Hematopoietic multipotent progenitor cell (in vitro differentiated cells): ENCODE measurements at places on chromosomes 13 and 19.

DNA sequence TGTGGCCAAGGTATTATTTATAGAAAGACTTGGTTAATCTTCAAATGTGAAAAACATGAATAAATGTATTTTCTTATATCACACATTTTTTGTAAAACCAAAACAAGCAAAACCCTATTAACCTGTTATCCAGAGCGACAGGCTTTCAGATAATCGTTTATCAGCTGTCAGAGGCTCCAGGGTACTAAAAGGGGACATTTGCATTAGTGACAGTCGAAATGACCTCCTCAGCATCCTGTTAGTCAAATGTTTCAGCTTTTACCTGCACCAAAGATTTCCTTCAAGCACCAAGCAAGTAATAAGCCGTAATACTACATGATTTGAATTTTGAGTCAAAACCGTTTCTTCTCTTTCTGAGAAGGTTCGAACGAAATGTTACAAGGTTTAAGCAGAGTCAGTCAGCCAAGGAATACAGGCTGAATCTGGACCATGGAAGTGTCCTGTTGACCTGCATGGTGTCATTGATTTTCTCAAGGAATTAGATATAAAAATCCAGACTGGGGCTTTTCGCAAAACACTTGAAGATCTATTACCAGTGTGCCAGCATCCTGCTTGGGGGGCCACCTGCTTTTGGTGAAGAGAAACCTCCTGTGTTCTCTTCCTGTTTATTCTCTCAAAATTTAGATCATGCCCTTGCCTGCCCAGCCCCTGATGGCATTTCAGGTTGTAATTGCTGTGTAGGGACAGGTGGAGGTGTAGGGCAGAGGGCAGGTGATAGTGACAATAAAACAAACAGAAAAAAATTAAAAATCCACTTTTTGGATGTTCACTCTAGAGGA is 11.3 kb upstream of the RFC3 start:
- DNase-seq: no peak

DNA sequence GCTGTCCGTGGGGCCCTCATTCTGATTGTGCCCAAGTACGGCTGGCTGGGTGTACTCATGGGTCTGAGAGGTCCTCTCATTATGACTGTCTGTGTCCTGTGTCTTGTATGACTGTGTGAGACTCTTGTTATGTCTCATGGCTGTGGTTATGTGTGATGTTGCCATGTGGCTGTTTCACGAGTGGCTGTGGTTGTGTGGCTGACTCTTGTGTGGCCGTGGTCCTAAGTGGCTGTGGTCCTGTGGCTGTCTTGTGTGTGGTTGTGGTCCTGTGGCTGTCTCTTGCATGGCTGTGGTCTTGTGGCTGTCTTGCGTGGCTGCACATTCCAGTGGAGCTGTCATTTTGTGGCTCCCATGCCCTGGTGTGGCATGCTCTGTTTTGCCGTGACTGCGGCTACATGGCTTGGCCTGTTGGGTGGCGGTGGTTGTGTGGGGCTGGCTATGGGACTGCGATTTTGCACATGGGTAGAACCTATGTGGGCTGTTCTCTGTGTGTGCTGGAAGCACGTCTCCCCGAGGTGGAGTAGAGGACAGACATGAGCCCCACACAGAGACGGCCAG is 2.5 kb downstream of the LYL1 start:
- peak; percentile 72 for DNase-seq

- peak; percentile 27 for DNase-seq
Measured at GRCh38 chr19:29878973-29879654, 62.9 kb upstream of the URI1 start.

DNA sequence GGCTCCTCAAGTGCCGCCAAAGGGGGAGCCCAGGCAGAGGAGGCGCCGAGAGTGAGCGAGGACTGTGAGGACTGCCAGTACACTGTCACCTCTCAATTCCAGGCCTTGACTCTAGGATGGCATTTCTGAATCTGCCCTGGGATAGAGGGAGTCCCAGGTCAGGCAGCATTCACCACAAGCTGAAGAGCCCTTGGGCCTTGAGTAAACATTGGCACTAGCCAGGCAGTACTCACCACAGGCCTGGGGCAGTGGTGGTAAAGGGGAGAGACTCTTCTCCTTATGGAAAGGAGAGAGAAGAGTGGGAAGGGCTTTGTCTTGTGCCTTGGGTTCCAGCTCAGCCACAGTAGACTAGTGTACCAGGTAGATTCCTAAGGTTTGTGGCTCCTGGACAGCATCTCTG is 39.7 kb upstream of the HTR2A start:
- no peak for DNase-seq

DNA sequence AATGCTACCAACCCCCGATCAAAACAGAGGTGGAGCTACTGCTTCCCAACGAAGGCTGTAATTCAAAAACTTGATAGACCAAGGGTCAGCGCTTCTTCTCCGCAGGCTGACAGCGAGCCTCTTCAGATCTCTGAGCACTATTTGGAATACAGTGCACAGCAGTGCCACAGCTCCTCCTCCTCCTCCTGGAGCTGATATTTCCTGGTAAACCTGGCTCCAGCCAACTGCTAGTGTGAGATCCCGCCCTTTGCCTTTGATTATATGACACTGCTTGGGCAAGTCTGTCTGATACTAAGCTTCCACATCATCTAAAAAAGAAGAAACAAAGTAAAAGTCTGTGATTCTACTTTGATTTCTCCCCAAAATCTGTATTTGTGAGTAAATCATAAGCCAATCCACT is 710.5 kb downstream of the DACH1 start:
- no peak for DNase-seq

- DNase-seq: no peak
Measured at GRCh38 chr19:17527326-17527725, 15.9 kb downstream of the PGLS start.

GRCh38 chr13:27005976-27006518 is 165.6 kb downstream of the USP12 start:
- DNase-seq: no peak
